ENCODE measurements at places on chromosomes 3 and 15.

DNA sequence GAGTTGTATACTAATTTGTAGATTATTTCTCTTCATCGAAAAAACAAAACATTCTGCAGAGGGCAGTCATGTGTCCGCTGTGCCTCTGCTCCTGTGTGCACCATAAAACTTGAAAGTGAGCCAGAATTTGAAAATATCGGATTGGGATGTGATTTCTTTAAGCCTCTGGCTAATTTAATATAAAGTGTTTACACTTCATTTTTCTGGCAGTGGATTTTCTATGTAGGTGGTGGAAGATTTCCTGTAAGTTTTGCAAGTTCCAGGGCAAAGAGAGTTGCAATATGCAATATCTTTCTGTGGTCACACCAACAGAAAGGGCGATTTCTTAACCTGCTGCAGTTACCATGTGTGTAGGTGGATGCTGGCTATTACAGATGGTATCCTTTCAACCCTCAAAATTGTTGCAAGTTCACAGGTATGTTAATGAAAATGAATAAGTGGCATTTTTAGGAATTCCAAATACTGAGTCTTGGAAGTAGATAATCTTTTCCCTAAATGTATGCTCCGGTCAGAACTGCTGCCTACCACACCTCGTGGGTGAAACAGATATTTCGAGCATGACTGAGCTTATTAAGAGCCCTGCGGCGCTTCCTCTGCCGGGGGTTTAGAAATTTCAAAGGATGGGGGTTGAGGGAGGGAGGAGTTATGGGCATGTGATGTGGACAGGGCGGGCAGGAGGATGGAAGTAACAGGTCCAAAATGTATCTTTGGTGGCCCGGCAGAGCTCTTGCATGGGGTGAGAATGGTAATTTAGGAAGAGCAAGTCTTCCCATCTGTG lies 134.0 kb downstream of the PGPEP1L start:
- no peak for DNase-seq

- DNase-seq = no peak
Measured at GRCh38 chr15:33125894-33126537, 68.5 kb downstream of the FMN1 start.

DNA sequence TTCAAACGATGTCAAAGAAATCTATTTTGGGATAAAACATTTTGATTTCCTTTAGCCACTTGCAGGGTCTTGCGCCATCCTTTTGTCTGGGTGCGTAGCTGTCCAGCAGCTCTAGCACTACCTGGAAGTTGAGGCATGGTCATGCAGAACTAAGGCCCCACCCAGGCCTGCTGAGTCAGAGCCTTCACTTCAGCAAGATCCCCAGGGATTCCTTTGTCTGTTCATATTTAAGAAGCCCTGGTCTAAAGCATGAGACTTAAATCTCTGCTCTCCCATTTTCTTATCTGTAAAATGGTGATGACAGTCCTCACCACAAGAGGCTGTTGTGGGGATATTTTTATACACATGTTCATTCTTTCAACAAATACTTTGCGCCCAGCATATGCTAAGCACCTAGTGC lies 99.0 kb upstream of the CTDSPL start:
- no peak for DNase-seq

DNA sequence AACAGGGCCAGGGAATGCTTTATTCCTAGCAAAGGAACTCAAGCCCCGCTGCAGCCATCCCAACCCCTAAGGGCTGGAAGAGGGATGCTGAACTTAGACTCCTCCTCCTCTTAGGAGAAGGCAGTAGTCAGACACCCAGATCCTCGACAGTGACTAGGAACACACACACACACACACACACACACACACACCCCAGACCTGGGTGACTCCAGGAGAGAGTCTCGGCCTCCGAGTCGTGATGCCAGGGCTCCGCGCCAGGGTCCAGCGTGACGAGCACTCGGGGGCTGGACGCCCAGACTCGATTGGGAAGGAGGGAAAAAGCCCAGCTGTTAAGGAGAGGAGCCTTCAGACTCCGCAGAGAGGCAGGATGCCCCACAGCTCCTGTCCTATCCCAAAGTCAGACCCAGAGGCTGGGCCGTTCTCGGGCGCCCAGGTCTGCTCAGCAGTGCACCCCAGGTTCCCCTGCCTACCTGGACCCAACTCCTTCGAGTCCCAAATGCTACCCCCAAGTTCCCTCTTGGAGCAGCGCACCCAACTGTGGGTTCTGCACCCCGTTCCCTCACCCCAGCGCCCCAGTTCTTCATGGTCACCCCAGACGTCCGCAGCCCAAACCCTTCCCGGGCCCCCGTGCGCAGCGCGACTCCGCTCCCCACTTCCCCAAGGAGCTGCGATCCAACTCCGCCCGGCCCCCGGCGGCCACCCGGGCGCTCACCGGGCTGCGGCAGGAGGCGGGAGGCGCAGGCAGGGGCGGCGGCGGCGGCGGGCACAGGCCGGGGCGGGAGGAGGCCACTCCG lies 421 bp downstream of the BMF start:
- peak; percentile 68 for DNase-seq

DNA sequence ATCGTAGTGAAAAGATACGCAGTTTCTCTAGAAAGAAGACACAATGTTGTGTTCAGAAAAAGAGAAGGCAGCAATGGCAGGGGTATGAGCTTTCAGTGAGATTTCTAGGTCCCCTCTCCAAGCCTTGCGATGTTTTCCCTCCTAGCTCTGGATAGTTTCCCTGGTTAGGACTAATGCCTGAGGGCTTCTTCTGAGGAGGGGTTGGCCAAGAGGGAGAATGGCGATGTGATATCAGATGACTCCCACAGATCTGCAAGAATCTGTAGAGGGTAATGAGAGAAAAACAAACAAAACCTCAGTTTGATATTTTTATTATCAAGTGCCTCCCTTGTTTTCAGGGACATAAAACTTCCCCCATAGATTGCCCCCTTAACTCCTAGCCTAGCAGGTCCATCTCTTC lies 4.1 kb upstream of the CLDN1 start:
- DNase-seq = no peak

DNA sequence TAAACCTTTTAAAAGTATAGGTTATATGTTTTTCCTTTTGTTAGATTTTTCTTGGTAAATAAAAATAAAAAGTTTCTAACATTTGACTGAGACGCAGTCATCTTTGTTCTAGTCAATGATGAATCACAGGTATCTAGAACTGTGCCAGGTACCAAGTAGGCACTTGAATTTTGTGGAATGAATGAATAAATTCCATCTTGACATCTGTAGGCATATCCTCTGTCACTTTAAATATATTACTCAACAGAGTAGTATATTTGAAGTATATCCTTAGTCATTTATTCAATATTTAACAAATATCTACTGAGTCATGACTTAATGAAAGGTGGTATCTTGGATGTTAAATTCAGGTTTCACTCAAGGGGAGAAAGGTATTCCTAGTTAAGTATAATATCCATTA lies 828.4 kb downstream of the TUSC7 start:
- no peak for DNase-seq

DNA sequence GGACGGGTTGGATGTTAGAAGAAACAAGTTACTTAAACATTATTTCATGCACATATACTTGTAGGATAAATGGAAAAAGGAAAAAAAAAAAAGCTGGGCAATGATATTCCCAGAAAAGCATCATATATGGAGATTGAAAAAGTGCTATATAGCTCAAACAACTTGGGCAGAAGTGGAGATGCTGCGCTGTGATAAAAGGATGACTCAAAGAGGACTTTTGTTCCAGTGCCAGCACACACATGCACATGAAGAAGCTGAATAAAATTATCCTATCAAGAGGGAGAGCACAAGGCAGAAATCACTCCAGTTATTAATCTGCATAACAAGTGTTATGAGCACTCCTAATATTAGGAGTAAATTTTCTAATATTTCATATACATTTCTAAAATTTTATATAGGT lies 30.9 kb downstream of the FRMD4B start:
- DNase-seq = no peak

GRCh38 chr3:28139967-28140634 lies 101.3 kb upstream of the CMC1 start:
- DNase-seq = no peak

- no peak for DNase-seq
Measured at GRCh38 chr15:39551476-39551875, 29.4 kb upstream of the THBS1 start.

DNA sequence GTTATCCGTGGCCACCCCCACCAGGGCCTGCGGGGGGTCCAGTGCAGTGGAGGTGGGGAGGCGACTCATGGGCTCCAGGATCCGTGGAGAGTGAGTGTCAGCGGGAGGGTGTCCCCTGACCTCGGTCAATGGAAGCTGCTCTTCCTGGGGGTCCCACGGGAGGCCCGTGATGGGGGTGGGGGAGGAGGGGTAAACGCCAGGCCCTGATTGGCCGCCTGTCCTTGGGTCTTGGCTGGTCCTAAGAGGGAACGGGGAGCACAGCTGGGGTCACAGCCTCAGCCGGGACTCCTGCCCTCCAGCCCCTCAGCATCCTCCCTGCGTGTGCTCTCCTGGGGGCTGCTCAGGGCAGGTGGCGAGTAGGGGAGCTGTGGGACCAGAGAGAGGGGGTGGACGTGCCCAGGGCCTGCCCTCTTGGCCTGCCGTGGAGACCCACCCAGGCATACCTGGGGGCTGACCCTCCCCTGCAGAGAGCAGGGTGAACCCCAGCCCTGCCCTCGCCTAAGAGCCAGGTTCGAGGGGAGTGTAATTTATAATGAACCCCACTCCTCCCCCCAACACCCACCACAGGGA lies 184.6 kb downstream of the GOLGA6L6 start:
- no peak for DNase-seq

DNA sequence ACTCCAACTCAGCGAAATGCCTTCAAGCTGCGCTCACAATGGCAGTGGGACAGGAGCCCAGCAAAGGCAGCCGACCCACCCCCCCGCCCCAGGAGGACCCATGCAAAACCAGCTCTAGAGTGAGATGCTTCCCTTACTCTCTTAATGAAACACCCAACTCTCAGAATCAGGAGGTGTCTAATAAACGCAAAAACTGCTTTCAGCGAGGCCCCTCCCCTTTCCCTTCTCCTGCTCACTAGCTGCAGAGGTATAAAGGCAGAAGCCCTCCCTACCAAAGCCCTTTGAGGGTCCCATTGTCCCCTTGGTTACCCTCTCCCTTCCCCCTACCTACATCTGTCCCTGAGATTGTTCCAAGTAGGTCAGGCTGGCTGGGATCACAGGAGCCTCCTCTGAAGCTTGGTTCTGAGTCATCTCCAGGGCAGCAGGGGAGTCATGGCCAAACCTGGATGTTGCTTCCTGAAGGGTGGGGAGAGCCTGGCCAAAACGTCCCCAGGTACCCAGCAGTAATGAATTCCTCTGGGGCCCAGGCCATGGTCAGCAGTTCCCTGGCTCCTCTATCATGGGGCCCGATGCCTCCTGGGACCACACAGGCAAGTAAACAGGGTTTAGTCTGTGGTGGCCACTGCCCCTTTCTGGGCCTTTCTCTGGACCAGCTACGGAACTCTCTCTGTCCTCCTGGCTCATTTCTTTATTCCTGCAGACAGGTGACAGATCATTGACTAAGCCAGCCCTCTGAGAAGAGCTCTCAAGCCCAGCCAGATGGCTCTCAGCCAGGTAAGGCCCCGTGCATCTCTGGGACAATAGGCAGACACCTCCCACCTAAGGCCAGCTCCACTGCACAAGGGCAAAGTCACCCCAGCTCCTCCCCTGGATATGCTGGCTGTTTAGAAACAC lies 8.6 kb downstream of the KLHL25 start:
- DNase-seq = no peak

DNA sequence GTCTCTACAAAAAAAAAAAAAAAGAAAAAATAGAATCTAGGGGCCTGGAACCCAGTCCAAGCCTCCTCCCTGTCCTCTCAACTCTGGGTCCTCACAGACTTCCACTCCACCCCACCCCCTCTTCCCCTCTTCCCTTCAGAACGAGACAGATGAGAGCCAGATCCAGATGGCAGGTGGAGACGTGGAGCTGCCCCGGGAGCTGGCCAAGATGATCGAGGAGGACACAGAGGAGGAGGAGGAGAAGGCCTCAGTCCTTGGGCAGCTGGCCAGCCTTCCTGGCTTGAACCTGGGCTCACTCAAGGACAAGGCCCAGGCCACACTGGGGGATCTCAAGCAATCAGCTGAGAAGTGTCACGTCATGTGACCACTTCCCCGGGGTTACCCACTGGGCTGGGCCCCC lies 3.6 kb downstream of the CPLX3 start:
- no peak for DNase-seq

- no peak for DNase-seq
Measured at GRCh38 chr15:67049351-67050044, 15.9 kb upstream of the SMAD3 start.

GRCh38 chr15:81033508-81033907 lies 32.8 kb downstream of the TLNRD1 start:
- no peak for DNase-seq

DNA sequence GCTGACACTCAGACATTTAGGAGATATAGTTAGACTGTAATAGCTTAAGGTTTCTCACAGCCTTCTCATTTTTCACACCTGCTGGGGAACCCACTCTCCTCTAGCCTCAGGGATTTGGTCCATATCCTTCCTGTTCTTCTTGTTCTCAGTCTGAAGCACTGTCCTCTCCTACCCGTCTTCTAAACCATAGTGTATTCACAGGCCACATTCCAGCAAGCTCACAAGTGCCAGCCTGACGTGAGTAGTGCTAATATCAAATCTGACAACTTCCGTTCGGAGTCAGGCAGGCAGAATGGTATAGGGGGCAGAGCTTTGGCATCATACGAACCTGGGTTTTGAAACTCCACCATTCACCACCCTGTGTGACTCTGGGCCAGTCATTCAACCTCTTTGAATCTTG lies 6.9 kb upstream of the CA12 start:
- DNase-seq = no peak

DNA sequence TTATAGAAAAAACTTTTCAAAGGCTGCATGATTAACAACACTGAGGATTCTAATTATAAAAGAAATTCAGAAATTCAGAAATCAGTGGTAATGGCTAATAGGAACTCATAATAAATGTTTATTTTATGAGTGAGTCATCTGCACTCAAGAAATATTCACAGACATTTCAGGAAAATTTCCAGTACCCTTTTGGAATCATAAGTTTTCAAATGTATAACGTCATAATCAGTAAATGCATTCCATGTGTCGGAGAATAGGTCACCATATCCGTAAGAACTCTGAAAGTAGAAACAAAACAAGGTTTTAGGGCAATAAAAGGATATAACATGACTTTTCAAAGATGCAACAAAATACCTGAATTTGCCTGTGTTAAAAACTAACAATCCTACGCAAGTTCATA lies 24.7 kb downstream of the EOGT start:
- no peak for DNase-seq

- DNase-seq = no peak
Measured at GRCh38 chr3:146052056-146052790, 108.8 kb downstream of the PLOD2 start.

- DNase-seq = no peak
Measured at GRCh38 chr15:99453637-99454030, 112.2 kb upstream of the MEF2A start.

Measured in muscle of back (tissue), 13 donors.